ENCODE measurements at places on chromosomes 6 and 20. TPM values are rescaled to one million over a fixed set of nuclear protein-coding genes. Genes with fewer than 3 reads are reported as not detected.

DNA sequence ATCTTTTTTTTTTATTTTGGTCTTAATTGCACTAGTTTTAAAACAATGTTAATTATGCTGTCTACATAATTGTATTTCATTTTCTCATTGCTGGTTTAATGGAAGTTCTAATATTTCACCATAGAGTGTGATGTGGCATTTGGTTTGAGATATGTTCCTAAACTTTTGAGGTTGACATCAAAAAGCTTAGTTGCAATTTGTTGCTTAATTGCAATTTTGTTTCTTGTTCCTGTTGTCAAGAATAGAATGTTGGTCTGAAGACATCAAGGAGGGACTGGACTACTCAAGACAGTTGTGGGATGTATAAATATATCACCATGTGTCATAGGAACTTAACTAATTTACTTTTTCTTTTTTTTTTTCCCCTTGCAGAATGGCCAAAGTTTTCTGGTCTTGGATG is 12.5 kb downstream of the HSF2 start:
- no peak for DNase-seq

- no peak for DNase-seq
These were observed 195.0 kb downstream of the TASP1 start for GRCh38 chr20:13443690-13444089.

DNA sequence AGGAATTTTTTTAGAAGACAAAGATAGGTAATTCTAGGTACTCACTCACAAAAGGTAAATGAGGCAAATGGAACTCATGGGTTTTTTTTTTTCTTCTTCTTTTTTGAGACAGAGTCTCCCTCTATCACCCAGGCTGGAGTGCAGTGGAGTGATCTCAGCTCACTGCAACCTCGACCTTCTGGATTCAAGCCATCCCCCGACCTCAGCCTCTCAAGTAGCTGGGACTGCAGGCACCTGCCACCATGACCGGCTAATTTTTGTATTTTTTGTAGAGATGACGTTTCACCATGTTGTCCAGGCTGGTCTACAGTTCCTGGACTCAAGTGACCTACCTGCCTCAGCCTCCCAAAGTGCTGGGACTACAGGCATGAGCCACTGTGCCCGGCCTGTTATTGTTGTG is 126.1 kb downstream of the LRRC1 start:
- DNase-seq: no peak

The PTK6 gene
- 1.1 TPM for polyA plus RNA-seq

All from left kidney (tissue), 8 donors.